ENCODE measurements at places on chromosomes 16 and 17.

GRCh38 chr17:38558728-38559050, 47.1 kb downstream of the SRCIN1 start:
- DNase-seq = no peak

DNA sequence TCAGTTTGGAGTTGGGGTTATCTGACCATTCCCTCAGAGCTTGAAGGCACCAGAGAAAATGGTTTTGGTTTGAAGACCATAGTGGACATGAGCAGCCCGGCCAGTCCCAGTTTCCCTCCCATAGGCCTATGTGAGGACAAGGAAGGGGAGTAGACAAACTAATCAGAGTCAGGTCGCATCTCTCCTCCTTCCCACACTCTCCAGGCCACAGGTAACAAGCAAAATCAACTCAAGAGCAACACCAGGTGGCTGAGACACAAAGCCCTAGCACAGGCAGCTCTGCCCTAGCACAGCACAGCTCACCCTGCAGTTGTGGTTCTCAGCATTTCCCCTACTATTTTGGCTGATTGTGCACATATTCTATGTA, 7.2 kb downstream of the SUPT4H1 start:
- no peak for DNase-seq

GRCh38 chr16:3401719-3402397, 843 bp downstream of the ZNF174 start:
- no peak for DNase-seq

- no peak for DNase-seq
Measured at GRCh38 chr16:78611318-78611717, 511.9 kb downstream of the WWOX start.

DNA sequence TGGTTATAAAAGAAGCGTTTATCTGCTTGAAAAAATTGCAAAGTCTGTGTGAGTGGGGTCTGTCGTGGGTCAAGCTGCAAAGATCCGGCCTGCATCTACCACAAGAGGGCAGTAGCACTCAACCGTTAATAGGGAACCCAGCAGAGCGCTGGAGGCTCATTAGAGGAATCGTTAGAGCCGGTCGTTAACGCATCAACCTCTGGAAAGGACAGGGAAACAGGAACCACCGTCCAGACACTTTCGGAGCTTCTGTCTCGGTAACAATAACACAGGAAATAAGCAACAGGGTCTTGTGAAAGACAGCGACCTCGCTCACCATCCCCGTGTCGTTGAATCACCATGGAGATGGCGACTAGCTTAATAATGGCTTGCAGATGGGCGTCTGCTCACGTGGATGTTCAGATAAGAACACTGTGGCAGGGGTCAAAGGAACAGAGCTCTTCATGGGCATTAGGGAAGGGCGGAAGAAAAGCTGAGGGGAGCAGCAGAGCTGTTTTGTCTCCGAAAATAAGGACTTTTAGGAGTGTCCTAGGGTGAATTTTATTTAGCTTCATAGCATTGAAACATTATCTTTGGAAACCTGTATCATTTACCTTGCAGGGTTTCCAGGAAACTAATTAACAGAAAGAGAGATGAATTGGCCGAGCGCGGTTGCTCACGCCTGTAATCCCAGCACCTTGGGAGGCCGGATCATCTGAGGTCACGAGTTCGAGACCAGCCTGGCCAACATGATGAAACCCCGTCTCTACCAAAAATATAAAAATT, 11.9 kb upstream of the NSRP1 start:
- DNase-seq = peak; percentile 61

GRCh38 chr17:42276609-42277341, 584 bp upstream of the STAT5B start:
- no peak for DNase-seq

DNA sequence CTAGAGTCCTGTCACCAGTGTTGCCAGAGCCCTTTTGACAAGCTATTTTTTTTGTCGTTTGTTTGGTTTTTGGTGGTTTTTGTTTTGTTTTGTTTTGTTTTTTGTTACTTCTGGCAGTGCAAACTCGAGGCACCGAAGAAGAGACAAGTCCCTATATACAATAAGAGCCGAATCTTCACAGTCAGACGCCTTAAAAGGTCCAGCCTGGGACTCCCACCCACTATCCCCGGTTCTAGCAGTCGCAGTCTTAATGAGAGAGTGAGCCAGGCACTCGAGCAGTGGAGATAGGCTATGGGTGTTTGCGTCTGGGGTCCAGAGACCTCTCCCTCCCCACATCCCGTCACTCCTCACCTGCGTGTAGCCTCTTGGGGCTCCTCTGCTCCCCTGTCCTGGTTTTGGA, 1.9 kb downstream of the OR1F1 start:
- DNase-seq = no peak

DNA sequence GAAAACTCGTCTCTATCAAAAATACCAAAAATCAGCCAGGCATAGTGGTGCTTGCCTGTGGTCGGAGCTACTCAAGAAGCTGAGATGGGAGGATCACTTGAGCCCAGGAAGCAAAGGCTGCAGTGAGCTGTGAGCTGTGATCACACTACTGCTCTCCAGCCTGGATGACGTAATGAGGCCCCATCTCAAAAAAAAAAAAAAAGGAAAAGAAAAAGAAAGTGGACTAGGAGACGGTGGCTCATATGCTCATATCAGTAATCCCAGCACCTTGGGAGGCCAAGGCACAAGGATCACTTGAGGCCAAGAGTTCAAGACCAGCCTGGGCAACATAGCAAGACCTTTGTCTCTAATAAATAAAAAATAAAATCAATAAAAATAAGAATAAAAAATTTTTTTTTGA, 8.8 kb upstream of the SUMO2 start:
- no peak for DNase-seq

GRCh38 chr16:15141586-15141985, 47.5 kb upstream of the RRN3 start:
- DNase-seq = no peak
